Renal cortex interstitium (tissue), 15 donors: ENCODE measurements at places on chromosomes 16 and 17.

- DNase-seq: no peak
Observed at GRCh38 chr16:8849411-8850011, 19.3 kb downstream of the CARHSP1 start.

DNA sequence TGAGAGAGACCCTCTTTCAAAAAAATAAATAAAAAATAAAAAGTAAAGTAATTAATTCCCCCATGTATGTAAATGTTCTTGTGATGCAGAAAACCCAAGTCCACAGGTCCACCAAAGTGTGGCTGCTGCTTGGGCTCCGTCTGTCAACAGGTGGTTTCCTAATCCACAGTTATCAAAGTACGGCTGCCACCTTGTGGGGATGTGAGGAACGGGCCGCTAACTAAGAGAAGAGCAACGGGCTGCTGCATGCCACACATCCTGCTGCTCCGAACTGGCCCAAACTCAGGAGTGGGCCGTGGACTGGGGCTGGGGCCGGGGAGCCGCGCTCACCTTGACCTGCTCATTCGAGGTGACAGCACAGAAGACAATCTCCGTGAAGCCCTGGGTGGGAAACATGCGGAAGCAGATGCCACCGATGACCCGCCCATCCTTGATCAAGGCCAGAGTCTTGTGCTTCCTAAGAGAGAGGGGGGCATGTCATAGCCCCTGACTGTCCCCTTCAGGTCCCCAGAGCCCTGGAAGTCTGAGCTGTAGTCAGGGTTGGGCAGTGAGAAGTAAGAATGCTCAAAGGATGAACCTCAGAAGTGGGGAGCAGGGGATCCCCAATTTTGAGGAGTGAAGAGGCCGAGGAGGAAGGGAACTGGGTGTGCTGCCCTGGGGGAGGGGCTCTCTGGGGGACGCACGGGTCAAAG is 4.3 kb downstream of the KAT2A start:
- DNase-seq: no peak

DNA sequence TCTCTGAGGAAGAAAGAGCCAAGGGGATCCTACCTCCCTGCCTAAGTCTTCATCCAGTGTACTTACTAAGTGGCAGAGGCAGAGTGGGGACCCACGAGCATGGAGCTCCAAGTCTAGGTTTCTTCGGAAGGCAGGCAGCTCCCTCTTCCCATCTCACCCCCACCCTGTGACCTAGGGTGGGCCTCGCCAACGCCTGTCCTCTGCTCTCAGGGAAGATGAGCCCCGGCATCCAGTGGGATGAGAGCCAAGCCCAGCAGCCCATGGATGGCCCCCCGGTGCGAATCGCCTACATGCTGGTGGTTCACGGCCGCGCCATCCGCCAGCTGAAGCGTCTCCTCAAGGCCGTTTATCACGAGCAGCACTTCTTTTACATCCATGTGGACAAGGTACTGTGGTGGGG is 8.3 kb downstream of the XYLT2 start:
- DNase-seq: no peak

DNA sequence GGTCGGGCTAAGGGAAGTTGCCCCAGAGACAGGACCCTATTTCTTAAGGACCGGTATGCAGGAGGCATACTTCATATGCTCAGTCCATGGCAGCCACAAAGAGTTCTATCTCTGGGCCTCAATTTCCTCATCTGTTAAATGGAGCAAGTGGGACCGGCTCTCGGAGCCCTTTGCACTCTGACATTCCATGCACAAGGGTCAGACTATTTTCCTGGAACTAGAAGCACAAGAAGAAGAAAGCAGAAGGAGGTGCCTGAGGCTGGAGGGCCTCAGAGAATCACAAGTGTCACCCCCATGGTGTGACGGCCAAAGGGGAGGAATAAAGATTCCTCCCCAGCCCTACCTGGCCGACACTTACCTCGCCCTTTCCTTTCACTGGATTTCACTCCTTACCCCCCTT is 115.8 kb downstream of the GSG1L start:
- DNase-seq: no peak

- DNase-seq: no peak
Observed at GRCh38 chr17:34987232-34987631, 6.9 kb downstream of the LIG3 start.

- DNase-seq: no peak
Observed at GRCh38 chr16:30778549-30779244, 8.3 kb downstream of the ZNF629 start.

- DNase-seq: no peak
Observed at GRCh38 chr17:13537871-13538643, 63.7 kb downstream of the HS3ST3A1 start.

DNA sequence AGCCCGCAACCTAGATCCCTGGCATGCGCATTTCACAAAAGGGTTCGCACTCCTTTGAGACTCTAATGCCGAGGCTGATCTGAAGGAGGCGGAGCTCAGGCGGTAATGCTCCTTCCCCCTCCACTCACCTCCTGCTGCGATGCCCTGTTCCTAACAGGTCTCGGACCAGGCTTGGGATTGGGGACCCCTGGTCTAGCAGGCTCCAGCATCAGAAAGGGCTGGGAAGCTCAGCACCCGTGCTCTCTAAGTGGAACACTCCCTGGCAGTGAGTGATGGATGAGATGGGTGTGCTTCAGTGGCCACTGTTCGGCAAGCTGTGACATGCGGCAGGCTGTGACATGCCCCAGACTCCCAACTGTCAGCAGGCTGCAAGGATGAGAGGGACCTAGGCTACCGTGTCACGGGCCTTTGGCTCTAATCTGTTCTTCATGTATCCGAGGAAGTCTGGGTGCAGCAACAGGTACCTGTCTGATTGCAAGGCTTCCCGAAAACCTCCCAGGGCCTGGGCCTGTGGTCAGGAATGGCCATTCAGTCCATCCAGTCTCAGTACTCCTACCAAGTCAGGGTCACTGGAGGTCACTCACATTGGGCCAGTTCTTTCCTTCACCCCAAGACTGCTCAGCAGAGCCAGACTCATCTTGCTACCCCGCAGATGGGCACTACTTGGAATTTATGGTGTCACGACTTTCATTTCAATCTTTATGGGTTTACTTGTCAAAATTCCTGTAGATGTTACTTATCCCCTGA is 1.3 kb upstream of the ST6GALNAC2 start:
- DNase-seq: no peak

DNA sequence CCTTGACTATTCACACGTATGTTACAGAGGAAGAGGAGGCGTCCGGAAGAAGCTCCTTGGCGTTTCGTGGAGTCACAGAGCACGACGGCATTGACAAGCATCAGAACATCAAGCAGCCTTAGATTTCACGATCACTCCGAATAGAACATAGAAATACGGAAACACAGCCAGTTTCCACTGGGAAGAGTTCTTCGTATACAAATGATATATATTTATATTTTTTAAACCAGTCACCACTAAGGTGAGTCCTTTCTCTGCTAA is 3.1 kb downstream of the CBLN1 start:
- no peak for DNase-seq

- no peak for DNase-seq
Observed at GRCh38 chr17:22694362-22695227, 1002.3 kb downstream of the KCNJ18 start.

- DNase-seq: no peak
Observed at GRCh38 chr16:71431176-71431575, 10.7 kb downstream of the TLE7 start.

DNA sequence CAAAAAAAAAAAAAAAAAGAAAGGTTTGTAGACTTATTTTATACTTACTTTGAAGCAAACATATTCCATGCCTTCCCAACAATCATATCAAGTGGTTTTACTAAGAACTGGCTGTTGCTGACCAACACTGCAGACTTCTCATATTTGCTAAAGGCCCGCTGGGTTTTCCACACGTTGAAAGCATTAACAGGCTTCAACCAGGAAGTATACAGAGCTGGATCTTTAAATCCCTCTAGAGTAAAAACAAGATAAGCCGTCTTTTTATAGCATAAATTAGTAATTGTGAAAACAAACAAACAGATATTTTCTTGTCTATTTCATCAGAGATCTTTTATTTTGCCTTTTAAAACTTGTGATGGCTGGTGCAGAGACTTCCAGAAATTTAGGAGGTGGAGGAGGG is 29.1 kb downstream of the TUBD1 start:
- DNase-seq: no peak

DNA sequence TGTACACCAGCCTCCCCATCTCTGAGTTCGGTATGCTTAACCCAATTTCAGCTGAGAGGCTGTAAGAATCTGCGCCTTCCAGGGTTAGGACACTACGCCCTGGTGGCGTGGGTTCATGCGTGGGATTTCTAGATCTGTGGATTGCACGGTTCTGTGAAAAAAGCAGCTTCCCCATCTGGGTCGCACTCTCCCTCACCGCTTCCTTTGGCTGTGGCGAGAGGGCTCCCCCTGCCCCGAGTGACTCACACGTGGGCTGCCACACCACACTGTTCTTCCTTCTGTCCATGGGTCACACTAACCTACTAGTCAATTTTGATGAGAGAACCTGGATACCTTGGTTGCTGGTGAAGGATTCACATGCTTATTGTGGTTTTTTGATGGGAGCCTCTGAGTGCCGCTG is 256.0 kb upstream of the MAF start:
- no peak for DNase-seq

DNA sequence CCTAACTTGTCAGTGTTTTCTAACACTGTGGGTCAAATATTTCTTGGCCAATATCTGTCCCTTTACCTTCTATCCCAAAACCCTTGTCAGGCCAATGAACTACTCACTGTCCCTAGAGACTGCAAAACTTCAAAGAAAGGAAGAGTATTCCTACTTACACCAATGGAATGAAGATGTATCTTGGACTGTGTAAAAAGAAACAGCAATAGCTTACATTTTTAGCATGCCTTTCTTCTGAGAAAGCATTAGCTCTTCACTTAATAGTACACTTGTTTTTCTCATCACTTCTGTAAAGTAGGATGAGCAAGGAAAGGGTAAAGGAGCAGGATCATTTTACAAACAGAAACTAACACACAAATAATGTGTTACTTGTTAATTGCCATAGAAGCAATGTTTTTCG is 73.9 kb downstream of the STH start:
- DNase-seq: no peak

DNA sequence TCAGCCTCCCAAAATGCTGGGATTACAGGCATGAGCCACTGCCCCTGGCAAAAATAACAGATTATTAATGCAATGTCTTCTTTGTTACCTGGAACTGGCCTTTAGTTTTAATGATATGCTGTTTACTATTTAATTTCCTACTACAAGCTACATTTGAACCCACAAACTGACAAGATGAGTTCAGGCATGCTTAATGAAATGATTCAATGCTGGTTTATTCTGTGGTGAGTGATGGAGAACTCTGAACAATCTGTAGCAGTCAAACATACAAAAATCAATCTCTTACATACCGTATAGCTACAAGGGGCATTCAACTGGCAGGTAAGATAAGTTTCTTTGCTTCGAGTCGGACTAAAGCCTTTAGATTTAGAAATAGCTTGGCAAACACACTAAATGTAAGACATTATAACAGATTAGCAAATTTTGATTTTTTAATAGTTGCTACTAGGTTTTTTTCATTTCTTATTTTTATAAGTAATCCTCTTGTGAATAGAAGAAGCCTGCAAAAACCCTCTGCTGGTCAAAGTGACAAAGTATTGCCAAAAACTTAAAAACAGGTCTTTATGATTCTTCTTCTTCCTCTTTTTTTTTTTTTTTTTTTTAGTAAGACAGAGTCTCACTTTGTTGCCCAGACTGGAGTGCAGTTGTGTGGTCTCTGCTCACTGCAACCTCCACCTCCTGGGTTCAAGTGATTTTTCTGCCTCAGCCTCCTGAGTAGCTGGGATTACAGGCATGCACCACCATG is 138.5 kb downstream of the SSH2 start:
- DNase-seq: no peak

- peak; percentile 6 for DNase-seq
Observed at GRCh38 chr17:56833057-56833808, 487 bp downstream of the C17orf67 start.

- no peak for DNase-seq
Observed at GRCh38 chr16:27624154-27625049, 74.5 kb downstream of the KATNIP start.

- DNase-seq: no peak
Observed at GRCh38 chr17:29069526-29070041, 26.6 kb downstream of the PIPOX start.

GRCh38 chr17:65888649-65889048 is 303.3 kb downstream of the CEP112 start:
- DNase-seq: no peak

- DNase-seq: no peak
Observed at GRCh38 chr17:77366558-77367245, 225.9 kb downstream of the SEC14L1 start.

GRCh38 chr16:85523602-85524364 is 89.3 kb upstream of the GSE1 start:
- no peak for DNase-seq
